ENCODE measurements at places on chromosomes 11 and 22.

GRCh38 chr11:15107730-15108515 is 6.8 kb upstream of the INSC start:
- no peak for DNase-seq

DNA sequence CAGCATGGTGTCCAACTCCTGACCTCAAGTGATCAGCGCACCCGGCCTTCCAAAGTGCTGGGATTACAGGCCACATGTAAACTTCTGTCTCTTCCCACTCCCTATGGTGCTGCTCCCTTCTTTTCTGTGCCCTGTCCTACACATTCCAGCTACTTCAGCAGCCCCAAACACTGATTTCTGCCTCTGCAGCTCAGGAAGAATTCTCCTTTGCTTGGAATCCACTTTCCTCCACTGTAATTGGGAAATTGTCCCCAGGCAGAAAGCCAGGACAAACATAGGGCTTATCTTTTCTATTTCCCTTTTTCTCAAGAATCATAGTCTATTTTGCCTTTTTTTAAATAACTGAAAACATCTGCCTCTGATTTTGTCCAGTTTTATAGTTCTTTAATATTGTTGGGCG is 21.3 kb upstream of the DRG1 start:
- DNase-seq = no peak

DNA sequence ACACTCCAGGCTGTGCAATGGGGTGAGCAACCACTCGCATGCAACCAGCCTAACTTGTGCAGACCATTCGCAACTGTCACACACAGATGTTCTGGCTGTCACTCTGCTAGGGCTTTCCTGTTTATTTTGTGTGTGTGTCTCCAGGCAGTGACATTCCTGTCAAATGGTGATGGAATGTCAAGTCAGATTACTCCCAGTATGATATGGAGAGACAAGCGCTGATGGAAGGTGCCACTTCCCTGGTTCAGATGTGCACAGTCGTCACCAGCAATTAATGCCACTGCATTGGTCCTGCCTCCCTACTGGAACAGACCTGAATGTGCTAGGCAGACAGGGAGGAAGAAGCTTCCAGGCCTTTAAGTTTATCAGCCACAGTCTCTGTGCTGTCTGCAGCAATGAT is 442.4 kb upstream of the ISX start:
- no peak for DNase-seq

DNA sequence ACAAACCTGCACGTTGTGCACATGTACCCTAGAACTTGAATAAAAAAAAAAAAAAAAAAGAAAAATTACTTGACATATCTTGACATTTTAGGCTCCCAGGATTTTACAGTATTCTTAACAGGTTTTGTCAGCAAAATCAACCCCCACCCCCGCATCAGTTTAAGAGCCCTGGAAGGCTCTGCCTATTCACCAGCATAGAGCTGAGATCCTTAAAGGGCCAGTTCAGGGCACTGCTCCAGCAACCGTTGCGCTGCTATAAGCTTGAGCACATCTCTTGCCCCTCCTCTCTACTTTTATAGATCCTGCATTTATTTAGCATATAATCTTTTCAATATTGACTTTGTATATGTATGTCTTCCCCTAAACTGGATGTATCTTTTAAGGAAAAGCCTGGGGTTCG is 697 bp upstream of the PAFAH1B2 start:
- peak; percentile 77 for DNase-seq

DNA sequence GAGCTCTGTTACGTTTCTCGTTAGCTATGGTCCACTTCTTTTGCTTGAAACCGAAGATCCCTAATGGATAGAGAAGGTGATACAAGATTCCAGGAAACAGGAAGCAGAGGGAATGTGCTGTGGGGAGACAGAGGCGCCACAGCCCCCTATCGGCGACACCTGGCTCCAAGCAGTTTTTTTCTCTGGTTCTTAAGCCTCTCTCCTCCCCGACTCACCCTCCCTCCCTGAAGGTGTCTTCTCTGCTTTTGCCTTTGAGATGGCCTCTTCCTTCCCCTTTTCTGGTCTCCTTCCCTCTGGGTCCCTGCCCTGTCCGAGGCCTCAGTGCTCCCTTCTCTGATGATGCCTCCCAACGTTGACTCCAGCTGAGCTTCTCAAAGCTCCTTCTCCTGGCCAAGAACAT is 14.2 kb upstream of the APOBEC3A start:
- DNase-seq = no peak

DNA sequence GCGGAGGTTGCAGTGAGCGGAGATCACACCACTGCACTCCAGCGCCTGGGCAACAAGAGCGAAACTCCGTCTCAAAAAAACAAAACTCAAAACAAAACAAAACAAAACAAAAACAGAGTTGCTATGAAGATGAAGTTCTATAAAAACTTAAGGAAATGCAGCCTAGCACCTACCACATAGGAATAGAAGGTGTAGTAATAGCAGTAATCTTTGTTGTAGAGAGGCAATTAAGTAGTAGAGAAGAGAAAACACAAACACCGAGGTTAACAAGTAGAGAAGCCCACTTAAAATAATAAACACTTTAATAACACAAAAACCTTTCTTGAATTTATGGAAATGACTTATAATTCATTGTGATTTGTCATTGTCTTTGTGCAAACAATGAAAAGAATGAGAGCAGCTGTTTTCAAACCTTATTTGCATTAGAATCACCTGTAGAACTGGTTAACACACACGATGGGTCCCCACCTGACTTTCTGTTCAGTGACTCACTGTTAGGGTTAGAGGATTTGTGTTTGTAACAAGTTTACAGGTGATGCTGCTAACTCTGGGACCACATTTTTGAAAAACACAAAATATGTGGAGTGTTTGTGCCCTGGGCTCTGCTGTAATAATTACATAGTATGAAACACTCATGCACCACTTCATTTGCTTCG is 43.1 kb downstream of the TYR start:
- no peak for DNase-seq
